Astrocyte of the cerebellum (primary cell): ENCODE measurements at places on chromosomes 2 and 18.
A peak's percentile ranks its signal among the peaks of the same experiment; 100 is the strongest.

- DNase-seq: no peak
These were observed 20.2 kb downstream of the INPP4A start for GRCh38 chr2:98464772-98465310.

DNA sequence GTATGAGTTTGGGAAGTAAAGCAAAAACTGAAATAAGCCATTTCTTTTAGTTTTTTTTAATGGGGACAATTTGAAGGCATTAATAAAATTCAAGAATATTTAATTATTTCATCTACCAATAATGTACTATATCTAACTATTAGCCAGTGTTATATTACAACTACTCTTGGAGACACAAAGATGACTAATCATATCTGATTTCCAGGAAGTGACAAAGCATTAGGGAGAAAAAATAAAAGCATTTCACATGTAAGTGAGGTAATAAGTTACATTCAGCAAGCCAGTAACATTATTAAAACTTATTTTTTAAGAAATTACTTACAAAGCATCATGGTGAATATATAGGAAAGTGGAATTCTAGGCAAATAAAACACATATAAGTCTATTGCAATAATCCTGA lies 781.3 kb upstream of the NRXN1 start:
- peak; percentile 6 for DNase-seq

DNA sequence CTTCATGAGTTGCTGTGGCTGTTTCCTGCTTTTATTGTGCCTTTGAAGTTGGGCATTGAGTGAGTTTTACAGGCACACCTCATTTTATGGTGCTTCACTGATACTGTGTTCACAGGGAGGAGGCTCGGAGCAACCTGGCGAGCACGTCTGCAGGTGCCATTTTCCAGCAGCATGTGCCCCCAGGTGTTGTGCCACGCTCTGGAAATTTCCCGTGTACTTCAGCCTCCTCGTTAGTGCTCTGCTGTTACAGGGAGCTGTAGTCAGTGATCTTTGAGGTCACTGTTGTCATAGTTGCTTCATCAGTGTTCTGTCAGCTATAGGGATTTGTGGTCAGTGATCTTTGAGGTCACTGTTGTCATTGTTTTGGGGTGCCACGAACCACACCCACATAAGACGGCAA lies 20.1 kb downstream of the CTDP1 start:
- DNase-seq: no peak

- no peak for DNase-seq
These were observed 71.5 kb downstream of the OSBPL6 start for GRCh38 chr2:178265851-178266250.

- DNase-seq: no peak
These were observed 11.9 kb upstream of the CCNT2 start for GRCh38 chr2:134906726-134907125.

GRCh38 chr2:76668279-76668678 lies 853.9 kb downstream of the LRRTM4 start:
- DNase-seq: no peak

- DNase-seq: no peak
These were observed 71.7 kb downstream of the GALNT14 start for GRCh38 chr2:31066551-31066950.

- no peak for DNase-seq
These were observed 157.2 kb upstream of the SLC14A2 start for GRCh38 chr18:45458033-45458432.

GRCh38 chr18:51195451-51196117 lies 1.9 kb downstream of the MEX3C start:
- no peak for DNase-seq

DNA sequence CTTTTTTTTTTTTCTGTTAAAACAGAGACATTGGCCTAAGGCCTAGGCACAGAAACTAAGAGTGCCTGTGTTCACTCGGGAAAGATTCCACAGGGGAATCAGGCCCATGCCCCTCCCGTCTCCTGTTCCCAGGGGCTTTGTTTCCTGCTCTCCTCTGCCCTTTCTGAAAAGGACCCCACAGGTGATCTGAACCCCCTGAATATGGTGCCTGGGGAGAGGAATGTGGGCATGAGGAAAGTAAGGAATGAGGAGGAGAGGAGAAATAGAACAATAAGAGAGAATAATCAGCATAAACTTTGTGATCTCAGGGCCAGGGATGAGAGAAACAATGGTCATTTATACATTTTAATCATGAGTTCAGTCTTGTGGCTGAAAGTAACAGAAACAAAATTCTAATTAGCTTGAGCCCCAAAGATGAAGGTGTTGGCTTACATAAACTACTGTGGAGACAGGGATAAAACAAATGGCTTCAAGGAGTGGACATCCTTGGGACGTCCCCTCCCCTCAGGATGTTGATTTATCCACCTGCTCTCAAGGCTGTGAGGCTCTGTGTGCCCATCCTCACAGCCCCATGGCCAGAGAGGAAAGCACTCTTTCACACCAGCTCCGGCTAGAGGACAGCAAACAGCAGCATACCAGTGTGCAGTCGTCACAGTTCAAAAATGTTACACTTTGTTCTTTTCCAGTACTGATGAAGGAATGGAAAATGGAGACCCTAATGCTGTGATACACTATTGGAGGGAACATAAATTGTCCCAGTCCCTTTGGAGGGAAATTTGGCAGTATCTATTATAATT lies 46.4 kb upstream of the MRPL33 start:
- DNase-seq: no peak

- peak; percentile 88 for DNase-seq
These were observed 22.2 kb downstream of the NFE2L2 start for GRCh38 chr2:177242121-177242987.

DNA sequence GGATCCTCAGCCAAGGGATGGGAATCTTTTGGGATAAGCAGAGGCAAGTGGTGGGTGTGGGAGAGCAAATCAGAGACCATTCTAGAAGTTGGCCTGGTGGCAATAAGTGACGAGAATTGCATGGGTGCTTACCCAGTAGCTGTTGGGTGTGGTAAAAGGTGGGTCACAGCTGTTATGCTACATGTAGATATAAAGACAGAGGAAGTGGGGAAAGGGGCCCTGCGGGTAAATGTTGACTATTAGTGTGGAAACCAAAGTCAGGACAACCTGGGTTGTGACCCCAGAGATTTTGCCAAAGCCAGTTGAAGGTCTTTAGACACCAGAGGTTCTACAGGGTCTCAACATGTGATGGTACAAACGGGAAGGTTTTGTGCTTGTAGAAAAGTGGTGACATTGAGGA lies 443.6 kb upstream of the HNRNPA3 start:
- DNase-seq: no peak

- DNase-seq: peak; percentile 64
These were observed 24.4 kb downstream of the SCN9A start for GRCh38 chr2:166351319-166351718.

GRCh38 chr2:27441958-27442919 lies at the start of gene KRTCAP3:
KRTCAP3 (plus strand) TSS chr2:27442381; CDS start chr2:27442413, 32 bp downstream.
- DNase-seq: no peak

- no peak for DNase-seq
These were observed 187.4 kb downstream of the BCL2 start for GRCh38 chr18:63131959-63132818.

GRCh38 chr18:59067873-59068272 lies 71.8 kb upstream of the SEC11C start:
- no peak for DNase-seq

GRCh38 chr18:53115876-53116585 lies 776.0 kb downstream of the DCC start:
- no peak for DNase-seq

DNA sequence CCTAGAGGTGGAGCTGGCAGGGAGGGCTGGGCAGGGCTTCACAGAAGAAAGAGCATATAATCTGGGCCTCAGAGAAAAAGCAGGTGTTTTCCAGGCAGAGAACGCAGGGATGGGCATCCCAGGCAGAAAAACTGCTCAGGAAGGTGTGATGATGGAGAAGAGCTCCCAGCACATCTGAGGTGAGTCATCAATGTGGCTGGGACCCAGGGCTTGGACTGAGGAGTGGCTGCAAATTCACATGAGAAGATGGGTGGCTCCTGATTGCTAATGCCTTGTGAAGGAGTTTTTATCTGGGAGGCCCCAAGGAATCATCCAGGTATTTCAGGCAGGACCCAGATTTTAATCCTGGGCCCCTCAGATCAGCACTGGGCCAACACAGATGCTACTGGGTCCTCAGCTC lies 10.2 kb downstream of the IL1F10 start:
- no peak for DNase-seq

DNA sequence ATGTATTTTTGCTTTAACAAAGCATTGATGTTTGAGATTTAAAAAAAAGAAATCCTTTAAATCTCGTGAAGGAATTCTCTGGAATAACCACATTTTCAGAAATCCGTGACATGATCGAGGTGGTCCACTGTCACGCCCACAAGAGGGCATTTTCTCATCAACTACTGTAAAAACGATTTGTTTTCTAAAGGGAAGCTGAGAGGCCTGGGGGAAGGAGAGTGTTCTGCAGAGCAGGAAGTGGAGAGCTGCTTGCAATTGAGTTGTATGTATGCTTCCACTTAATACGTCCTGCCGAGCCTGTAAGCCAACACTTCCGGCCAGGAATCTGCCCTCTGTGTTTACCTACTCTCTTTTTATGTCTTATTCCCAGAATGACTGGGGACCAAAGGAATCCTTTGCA lies 19.4 kb downstream of the KLHL29 start:
- peak; percentile 28 for DNase-seq

- DNase-seq: no peak
These were observed 4.8 kb upstream of the IGFBP5 start for GRCh38 chr2:216700088-216700567.

DNA sequence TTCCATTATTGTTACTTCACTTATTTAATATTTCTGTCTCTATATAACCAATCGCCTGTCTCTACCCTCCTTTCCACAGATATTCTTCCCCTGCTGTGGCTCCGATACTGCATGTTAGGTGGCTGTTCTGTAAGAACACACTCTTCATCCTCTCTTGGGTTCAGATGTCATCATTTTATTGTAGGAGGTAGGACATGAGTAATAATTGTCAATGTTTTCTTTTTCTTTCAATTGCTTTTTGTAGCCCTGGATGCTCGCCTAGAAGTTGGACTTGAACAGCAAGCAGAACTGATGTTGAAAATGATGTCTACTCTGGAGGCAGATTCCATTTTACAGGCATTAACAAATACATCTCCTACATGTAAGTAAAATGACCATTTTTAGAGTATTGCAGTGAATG lies 128.6 kb downstream of the BIRC6 start:
- DNase-seq: no peak

DNA sequence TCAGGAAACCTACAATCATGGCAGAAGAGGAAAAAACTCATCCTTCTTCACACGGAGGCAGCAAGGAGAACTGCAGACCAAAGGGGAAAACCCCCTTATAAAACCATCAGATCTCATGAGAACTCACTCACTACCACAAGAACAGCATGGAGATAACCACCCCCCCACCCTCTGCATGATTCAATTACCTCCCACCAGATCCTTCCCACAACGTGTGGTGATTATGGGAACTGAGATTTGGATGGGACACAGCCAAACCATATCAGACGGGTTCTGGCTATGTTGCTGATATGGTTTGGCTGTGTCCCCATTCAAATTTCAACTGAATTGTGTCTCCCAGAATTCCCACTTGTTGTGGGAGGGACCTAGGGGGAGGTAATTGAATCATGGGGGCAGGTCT lies 28.7 kb upstream of the CCDC150 start:
- DNase-seq: peak; percentile 24

- no peak for DNase-seq
These were observed 38.5 kb downstream of the ASAP2 start for GRCh38 chr2:9244985-9245544.

GRCh38 chr18:2948038-2948437 lies 64.9 kb downstream of the LPIN2 start:
- peak; percentile 15 for DNase-seq

- DNase-seq: no peak
These were observed 33.0 kb downstream of the CRACDL start for GRCh38 chr2:98903064-98903355.

DNA sequence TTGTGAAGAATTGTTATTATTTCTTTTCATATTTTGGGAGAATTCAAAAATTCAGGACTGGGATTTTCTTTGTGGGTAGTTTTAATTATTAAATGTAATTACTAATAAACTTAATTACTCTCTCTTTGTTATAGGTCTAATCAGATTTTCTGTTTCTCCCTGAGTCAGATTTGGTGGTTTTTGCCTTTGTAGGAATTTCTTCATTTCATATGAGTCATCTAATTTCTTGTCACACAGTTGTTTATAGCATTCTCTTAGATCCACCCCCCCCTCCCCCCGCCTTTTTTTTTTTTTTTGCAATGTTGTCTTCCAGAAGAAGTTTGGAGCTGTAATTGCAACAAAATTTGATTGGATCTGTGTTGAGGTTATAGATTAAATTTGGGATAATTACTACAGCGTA lies 26.0 kb upstream of the GALR1 start:
- peak; percentile 15 for DNase-seq

- DNase-seq: no peak
These were observed 13.2 kb downstream of the SERPINE2 start for GRCh38 chr2:224025874-224026273.

DNA sequence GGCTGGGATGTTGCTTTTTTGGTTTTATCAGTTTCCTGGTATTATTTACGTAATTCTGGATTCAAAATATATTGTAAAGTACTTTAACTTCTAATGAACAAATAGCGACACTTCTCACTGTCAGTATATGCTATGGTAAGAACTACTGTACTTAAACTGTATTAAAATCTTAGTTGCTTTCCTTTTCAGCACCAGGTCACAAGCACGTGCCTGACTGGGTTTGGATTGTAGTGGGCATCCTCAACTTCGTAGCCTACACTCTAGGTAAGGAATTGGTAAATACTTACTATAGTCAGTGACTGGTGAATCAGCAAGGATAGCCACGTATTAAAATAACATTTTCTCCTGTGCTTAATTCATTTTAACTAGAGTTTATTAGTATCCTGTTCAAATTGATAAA lies 20.4 kb upstream of the ADGRF3 start:
- no peak for DNase-seq

- DNase-seq: no peak
These were observed 66.1 kb downstream of the SAP130 start for GRCh38 chr2:127961729-127962128.
